Left hindlimb (tissue), 1 donor: ENCODE measurements at places on chromosomes 4 and X.

- peak; percentile 68 for DNase-seq
Observed at GRCh38 chrX:19673375-19674040, 158.2 kb upstream of the MAP3K15 start.

GRCh38 chrX:154981116-154981411 lies 41.5 kb downstream of the F8 start:
- DNase-seq = no peak

DNA sequence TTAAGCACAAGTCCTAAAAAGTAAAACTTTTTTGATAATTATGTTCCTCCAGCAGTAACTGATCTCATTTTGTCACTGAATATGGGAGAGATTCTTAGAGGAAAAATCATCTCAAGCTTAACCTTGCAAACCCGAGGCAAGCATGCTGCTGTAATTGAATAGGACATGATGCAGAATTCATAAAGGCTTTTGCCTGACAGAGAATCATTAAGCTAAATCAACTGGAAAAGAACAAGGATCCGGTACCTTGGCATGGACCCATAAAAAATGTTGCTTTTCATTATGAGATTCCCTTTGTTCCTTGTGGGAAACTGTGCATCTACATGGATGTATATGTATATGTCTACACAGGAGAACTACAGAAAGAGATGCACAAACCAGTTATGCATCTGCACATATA lies 149.1 kb downstream of the PAPSS1 start:
- DNase-seq = no peak

GRCh38 chr4:185504098-185505047 lies 30.9 kb downstream of the PDLIM3 start:
- peak; percentile 57 for DNase-seq

DNA sequence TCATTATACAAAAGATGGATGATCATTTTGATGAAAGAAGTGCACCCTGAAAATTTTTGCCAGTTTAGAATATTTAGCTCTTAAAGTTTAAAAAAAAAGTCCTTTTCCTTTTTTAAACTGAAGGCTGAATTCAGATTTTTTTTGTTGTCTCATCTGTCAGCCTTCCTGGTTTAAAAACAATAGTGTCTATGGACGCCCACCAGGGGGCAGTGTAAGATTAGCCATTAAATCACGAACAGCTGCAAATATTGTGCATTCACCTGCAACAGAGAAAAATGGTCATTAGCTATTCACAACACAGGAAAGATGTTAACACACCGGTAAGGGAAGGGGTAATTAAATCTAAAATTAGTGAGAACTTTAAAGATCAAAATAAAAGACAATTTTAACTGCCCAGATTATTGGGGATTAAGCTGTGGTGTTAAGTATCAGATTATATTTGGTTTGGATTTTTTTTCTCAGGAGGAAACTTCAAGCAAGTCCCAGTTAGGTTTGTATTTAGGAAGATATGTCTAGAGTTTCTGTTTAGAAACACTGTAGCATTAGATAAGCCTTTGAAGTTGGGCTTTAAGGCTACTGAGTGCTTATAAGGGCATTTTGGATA lies 4.4 kb upstream of the CXorf38 start:
- no peak for DNase-seq

- no peak for DNase-seq
Observed at GRCh38 chrX:132488180-132488705, 595 bp downstream of the MBNL3 start.

DNA sequence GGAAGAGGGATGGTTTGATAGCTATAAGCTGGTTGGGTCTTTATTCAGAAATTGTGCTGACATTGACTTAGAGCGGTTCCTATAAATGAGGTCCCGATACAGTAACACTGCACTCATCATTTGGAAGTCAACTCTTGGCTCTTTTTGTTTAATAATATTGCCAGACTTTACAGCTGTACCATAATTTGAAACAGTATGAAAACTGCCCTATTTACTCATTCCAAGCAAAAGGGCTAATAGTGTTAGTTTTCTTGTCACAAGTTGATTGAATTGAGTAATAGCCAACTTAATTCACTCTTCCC lies 128.4 kb upstream of the LIMCH1 start:
- no peak for DNase-seq

GRCh38 chr4:145818011-145818410 lies 120.6 kb downstream of the ZNF827 start:
- DNase-seq = no peak
